ENCODE measurements at places on chromosomes 7 and 10.

GRCh38 chr7:108413782-108414492 lies 42.3 kb downstream of the NRCAM start:
- no peak for DNase-seq

DNA sequence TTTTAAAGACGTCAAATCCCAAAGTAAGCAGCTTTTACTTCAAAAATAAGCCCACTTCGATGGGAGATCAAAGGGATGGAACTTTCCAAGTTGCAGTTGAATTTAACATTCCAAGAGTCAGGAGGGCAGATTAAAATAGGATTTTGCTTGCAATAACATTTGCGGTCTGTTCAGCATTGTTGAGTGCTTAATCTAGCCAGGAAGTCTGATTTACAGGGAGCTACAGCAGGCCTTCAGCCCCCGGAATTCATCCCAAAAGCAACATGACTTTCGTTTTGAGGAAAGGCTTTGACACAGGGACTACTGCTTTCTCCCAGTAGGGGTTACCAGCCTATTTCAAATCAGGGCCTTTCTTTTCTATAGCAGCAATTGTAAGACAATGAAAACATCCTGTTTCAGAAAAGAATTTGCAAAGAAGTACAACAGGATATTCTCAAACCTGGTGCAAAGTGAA lies 279.6 kb upstream of the PITRM1 start:
- no peak for DNase-seq

GRCh38 chr7:157674715-157675426 lies 338.1 kb downstream of the DNAJB6 start:
- no peak for DNase-seq

DNA sequence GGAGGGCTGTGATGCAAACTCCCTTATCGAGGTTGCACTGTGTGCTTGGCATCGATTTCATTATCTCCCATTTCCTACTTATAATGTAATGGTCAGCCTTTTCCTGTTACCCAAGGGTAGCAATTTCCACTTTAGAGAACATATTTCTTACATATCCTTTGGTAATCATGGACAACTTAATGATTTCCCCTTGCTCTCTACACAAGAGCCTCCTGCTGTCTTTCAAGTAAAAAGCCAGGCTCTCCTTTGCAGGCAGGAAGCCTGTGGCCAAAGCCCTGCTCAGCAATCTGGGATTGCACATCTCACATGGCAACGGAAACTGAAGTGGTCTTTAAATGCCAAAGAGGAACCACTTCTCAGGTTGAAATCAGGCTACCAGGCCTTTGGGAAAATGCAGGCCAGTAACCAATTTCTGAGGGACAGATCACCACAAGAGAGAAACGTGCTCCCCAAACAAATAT lies 86.7 kb upstream of the IKZF1 start:
- no peak for DNase-seq

DNA sequence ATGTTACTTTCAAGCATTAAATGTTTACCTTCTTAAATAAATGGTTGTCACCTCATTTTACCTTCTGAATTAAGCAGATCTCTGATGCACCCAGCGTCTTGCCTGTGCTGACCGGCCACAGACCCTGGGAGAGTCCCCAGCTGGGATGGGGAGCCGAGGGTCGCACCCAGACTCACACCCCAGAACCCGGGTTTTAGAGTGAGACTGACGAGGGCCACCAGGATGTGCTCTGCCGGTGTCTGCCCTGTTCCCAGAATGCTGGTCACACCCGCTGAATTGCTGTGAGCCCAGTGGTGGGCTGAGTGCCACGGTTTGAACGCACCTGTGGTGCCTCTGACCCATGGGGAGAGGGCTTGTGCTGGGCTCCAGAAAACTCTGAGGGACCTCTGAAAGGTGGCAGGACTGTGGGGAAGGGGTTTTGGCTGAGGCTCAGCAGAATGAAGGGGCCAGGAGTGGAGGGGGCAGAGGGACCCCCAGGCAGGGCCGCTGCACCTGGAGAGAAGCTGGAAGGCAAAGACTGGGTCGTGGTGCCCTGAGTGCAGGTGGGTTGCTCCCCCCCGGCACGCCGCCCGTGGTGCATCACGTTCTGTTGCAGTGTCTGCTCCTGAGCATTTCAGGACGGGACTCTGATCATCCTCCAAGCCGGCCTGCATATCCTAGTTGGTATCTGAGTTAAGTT lies 39.2 kb downstream of the INPP5A start:
- no peak for DNase-seq

- DNase-seq: no peak
Measured at GRCh38 chr10:62237506-62237905, 31.1 kb downstream of the RTKN2 start.

GRCh38 chr10:118839348-118839747 lies 84.6 kb upstream of the CACUL1 start:
- DNase-seq: no peak

DNA sequence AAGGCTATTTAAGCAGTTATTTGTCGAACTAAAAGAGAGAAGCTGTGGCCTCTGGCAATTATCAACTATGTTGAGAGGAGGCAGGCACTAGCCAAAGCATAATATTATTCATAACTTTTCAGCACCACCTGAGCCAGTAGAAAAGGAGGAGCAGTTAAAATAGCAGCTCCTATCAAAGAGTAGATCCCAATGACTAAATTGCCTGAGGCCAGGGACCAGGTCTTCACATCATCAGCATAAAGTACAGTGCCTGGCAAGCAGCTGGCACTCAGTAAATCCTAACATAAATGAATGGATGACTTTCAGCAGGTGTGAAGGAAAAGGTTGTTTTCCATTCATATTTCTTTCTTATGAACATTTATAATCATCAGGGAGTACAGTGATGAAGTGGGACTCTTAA lies 309.0 kb upstream of the IMMP2L start:
- no peak for DNase-seq

- no peak for DNase-seq
Measured at GRCh38 chr7:31074120-31074383, 21.9 kb downstream of the ADCYAP1R1 start.

- DNase-seq: no peak
Measured at GRCh38 chr7:29284696-29285443, 90.3 kb downstream of the CHN2 start.

DNA sequence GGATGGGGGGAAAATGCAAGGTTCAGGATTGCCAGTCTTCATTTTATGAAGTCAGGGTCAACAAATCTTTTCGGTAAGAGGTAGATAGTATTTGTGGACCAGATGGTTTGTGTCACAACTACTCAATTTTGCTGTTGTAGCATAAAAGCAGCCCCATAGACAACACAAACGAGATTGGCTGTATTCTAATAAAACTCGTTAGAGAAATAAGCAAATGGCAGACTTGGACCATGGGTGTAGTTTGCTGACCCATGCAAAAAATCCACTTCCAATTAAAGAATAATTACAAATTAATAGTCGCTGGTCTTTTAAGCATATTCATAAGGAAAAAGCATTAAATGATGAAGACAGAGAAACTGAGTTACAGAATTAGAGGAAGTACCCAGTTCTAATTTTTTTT lies 247.1 kb downstream of the CRPPA start:
- no peak for DNase-seq

GRCh38 chr7:68432585-68432984 lies 1165.7 kb upstream of the AUTS2 start:
- DNase-seq: no peak

- DNase-seq: no peak
Measured at GRCh38 chr10:68594405-68594804, 34.3 kb downstream of the TET1 start.

DNA sequence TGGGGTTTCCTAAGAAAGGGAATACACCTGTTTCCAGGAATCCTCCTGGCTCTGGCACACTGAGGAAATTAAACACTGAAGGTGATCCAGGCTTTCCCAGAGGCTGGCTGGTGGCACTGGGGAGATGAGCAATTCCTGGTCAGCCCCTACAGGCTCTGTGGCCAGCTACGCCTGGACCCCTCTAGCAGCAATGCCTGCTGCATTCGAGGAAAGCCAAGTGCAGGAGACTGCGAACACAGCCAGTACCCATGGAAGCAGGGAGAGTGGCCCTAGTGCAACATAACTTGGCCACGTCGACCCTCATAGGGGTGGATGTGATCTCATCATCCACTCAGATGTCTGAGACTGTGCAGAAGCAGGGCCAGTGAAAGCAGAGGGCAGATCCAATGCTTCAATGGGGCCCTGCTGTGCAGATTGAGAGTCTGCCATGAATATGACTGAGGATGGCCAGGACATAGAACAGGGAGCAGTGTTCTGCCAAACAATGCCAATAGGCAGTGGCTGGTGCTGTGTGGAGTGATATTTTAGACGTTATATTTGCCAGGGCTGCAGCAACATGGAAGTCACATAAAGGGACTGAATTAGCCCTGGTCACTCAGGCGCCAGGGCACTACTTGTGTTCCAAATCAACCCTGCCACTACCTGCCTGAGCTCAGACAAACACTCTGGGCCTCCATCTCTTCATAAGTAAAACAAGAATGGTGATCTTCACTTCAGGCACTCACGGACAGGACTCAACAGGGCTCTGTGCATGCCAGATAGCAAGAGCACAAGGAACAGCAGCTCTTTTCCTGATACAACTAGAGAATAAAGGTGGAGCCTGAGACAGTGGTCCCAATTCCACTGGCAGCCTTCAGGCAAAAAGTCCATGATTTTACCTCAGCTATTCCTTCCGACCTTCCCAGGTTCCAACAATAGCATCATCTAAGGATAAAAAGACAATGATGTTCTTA lies 2.4 kb downstream of the ZNF488 start:
- no peak for DNase-seq

DNA sequence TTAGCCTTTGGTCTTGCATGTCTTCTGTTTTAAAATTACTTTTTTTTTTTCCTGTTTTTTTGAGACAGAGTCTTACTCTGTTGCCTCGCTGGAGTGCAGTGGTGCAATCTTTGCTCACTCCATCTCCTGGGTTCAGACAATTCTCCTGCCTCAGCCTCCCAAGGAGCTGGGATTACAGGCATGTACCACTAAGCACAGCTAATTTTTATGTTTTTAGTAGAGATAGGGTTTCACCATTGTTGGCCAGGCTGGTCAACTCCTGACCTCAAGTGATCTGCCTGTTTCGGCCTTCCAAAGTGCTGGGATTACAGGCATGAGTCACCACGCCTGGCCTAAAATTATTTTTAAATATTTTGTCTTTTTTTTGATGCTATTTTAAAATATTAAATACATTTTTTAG lies 38.5 kb downstream of the MLLT10 start:
- no peak for DNase-seq

DNA sequence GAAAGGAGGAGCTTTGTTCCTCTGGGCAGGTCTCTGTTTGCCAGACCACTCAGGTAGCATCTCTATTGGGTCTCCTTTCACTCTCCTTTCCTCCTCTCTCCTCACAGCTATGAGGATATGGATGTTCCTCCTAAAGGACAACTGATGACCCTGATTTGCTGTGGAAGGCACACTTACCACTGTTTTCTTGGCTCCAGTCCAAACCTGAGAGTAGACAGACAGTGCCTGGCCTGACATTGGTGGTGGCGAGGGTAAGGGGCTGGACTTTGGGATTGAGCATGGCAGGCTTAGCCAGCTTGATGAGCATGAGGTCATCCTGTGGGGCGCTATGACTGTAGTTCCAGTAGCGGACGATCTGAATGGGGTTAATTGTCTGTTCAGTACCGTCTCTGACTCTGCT lies 3.6 kb downstream of the PRSS37 start:
- no peak for DNase-seq

DNA sequence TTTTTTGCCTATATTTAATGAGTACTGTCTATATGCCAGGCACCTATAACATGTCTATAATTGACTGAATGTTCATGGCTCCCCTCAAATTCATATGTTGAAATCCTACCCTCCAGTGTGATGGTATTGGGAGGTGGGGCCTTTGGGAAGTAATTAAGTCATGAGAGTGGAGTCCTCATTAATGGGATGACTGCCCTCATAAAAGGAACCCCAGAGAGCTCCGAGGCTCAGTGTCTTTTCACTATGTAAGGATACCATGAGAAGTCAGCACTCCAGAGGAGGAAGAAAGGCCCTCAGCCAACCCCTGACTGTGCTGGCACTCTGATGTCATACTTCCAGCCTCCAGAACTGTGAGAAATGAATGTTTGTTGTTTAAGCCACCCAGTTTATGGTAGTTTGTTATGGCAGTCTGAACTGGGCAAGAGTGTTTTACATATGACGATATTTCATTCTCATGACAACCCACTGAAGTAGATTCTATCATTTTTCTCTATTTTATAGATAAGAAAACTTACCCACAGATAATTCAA lies 61.1 kb upstream of the PCGF5 start:
- DNase-seq: no peak

GRCh38 chr10:12164085-12164484 lies 31.6 kb downstream of the NUDT5 start:
- DNase-seq: no peak

GRCh38 chr7:140640060-140640637 lies 464 bp downstream of the DENND2A start:
- peak; percentile 46 for DNase-seq

DNA sequence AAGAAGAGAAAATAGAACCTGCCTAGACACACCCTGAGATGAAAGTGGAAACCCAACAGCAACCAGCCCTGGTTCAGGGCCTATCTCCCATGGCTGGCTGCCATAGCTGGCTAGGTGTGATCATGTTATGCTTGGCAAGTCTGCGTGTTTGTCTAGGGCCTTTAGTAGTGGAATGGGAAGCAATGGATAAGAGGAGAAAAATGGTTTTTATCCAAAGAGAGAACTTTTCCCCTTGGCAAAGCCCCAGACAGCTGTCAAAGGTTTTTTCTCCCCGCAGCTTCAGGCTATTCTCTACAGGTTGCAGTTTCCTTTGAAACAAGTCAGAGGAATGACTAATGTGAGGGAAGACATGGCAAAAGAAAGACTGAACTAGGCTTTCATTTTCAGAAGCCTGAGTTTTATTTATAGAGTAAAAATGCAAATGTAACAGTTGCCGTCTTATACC lies 161.5 kb downstream of the SEMA3D start:
- DNase-seq: no peak

GRCh38 chr10:79116801-79117723 lies 48.3 kb downstream of the ZMIZ1 start:
- DNase-seq: peak; percentile 40

GRCh38 chr7:80175744-80176143 lies 41.1 kb downstream of the GNAI1 start:
- DNase-seq: no peak

DNA sequence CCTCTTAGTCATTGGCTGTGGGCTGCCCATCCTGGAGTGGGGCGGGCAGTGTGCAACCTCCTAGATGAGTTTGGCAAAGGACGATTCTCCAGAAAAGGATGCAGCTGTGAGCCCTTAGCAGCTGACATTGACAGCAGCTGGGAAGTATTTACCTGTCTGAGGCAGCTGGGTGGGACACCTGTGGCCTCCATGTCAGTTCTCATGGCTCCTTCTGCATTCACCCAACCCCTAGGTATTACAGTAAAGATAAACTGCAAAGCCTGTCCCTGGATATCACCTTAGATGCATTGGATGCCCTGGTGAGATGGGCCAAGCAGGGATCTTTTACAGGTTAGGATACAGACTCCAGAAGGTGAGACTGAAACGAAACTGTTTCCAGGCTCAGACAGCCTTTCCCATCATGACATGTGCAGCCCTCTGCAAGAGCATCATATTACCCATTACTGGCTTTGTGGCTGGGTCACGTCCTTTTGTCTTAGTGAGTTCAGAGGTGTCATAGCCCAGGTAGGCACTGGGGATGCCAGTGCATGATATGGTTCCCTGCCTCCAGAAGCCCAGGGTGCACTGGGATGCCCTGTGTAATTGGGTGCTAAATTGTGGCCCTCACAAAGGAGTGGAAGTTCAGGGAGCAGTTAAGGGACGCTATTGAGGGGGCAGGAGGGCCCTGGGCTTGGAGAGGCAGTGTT lies 28.9 kb downstream of the MINDY4 start:
- DNase-seq: peak; percentile 7

GRCh38 chr7:36379831-36380504 lies 9.7 kb upstream of the ANLN start:
- no peak for DNase-seq
